Mesothelial cell of epicardium (in vitro differentiated cells): ENCODE measurements at places on chromosomes 12 and 14.

- DNase-seq = no peak
Measured at GRCh38 chr12:92641291-92641690, 61.5 kb upstream of the PLEKHG7 start.

- DNase-seq = no peak
Measured at GRCh38 chr14:104054222-104054905, 31.1 kb upstream of the ASPG start.

DNA sequence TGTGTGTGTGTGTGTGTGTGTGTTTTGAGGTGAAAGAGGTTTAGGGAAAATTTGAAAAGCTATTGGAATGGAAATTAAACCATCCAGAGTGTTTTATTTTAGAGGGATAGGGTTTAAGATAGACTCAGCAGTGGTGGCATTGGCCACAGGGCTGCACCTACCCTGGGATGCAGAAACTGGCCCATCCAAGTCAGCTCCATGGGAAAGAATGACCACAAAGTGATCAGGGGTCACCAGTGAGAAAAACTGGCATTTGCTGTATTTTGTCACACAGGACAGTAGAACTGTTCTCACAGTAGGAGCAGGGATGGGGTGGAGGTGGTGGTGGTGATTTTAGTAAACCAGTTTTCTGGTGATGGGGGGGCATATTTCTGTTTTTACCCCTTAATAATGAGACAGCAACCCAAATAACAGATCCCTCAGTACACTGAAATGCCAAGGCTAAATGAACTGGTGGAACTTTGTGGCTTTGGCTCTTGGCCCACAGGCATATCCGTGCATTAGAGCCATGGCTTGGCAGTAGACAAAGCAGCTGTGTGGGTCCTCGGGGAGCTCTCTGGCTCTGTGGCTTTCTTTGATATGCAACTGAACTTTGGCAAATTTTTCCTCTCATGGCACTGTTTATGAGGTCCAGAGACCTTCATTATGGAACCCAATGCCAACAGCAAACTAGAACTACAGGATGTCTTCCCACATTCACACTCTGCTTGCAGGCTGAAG, 348.3 kb downstream of the ZFP36L1 start:
- no peak for DNase-seq

- DNase-seq = no peak
Measured at GRCh38 chr12:29582677-29583272, 85.3 kb upstream of the OVCH1 start.

DNA sequence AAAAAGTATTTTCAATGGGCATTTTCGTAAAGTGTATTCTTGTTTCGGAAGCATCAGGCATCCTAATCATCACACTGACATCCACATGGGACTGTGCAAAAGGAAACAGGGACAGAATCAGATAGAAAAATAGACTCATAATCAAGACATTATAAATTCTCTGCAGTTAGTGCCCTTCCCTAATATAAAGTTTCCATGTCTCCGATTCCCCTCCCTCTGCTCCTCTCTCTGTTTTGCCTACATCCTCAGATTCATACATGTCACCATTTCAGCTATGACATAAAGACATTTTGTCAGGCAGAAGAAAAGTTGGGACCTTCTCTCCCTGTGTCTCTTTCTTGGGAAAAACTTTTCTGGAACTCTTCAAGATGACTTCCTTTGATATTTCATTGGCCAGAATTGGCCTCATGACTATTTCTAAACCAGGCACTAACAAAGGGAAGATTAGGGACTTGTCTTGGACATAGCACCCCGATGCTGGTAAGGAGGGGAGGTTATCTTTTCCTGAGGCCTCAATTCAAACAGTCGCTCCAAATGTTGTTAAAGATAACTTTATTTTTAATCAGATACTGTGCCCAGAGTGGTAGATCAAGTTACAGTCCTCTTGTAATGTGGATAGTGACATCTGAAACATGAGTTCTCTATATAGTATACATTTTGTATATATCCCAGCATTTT, 212.1 kb upstream of the BTG1 start:
- no peak for DNase-seq

GRCh38 chr12:131367983-131368667, 342.8 kb upstream of the SFSWAP start:
- DNase-seq = no peak

DNA sequence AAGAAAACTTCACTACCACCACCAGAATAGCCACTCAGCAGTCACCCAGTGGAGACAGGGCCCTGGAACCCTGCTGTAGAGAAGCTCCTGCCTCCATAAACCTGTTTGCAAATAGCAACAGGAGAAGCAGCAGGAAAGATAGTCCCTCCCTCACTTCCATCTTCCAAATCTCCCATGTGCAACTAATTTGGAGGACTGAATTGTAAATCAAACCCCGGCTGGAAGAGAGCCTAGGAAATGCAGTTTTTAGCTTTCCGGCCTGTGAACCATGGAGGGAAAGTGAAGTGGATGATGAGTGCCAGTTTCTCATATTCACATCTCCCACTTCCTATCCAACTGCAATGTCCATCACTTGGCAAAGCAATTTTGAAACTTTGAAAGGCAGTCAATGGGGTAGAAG, 167.2 kb upstream of the FRMD6 start:
- DNase-seq = no peak

DNA sequence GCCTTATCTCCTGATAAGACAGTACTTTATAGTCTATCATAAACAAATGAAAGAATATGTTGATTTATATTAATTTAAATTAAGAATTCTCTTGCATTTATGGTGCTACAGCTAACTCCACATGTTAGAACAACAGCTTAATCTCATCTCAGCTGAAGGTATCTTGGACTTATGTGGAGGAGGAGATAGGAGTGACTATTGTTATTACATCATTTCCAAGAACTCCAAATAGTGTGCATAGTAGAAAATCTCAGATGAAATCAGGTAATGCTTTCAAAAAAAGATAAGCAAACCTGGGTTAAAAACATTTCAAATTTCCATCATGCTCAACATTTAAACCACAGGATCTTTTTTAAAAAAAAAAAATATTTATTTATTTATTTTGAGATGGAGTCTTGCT, 31.3 kb upstream of the ISM2 start:
- DNase-seq = no peak

GRCh38 chr14:101972126-101972866, 7.9 kb downstream of the DYNC1H1 start:
- DNase-seq = no peak

GRCh38 chr12:7857971-7858370, 14.7 kb downstream of the SLC2A14 start:
- DNase-seq = no peak

DNA sequence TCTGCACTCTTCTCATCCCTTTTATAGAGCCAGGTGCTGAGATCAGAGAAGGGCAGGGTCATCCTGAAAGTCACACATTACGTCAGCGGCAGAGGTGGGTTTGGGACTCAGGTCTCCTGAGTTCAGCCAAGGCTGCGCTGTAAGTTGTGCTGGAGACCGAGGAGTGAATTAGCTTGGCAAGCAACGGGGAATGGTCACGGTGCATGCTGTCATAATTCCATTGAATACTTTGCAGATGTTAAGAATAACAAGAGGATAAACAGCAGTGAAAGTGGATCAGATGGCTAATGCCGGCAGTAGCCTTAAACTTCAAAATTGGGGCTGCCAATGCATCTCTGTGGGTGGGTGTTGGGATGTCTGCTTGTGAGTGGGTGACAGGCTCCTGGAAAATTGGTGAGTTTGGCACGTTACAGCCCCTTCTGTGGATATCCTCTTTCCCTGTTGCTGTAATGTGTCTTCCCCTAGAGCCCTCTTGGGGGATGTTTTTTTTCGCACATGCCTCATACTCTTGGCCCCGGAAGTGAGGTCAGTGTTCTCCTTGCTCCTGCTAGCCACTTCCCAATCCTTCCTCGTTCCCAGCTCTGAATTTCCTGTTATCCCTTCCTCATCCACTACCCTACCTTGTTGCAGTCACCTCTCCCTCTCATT, 287.1 kb upstream of the SRRM4 start:
- no peak for DNase-seq

DNA sequence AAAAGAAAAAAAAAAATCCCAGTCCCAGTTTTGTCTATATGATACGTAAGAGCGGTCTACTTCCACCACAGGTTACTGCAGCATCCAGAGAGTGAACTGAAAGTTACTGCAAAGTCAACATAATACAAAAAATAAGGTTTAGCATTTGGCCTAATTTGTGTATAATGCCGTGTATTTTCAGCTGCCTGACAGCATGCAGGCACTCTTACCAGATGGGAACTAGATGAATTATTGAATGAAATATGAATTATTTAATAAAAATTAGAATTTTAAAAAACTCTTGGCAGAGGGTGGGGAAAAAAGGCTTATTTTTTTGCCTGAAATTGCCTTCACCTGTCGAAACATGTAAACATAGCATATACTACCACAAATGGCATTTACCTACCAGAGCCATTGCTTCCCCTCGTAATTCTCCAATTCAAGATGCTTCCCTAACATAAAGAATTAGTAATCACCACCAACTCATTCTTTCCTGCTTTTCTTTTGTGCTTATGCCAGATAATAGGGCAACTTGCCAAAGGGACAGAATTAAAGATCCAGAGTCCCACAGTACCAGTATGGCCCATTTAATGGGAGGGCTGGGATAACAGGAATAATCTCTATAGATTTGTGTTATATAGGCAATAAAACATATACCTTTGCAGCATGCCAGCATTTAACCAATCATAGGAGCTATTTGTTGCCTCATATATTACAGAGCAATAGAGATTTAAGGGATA, 31.1 kb downstream of the ATF7 start:
- DNase-seq = no peak

GRCh38 chr12:88833641-88834116, 253.4 kb upstream of the KITLG start:
- DNase-seq = no peak

GRCh38 chr12:114812858-114813761, 129.1 kb upstream of the TBX3 start:
- DNase-seq = peak; percentile 48

DNA sequence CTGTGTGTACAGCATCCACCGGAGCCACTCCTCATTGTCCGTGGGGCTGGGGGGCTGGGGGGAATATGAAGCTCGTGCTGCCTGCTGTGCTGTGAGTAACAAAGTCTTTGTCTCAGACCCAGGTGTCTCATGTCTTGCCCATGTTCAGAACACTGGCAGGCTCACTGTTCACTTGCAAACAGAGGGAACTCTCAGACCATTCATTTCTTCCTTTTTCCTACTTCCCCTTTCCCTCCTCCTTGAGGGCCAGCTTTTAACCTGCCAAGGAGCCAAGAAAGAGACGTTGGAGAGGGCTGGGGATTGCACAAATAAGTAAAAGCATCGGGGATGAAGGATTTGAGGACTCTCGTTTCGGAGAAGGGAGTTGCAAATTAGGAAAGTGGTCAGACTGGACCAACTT, 21.6 kb downstream of the GPR132 start:
- DNase-seq = no peak

DNA sequence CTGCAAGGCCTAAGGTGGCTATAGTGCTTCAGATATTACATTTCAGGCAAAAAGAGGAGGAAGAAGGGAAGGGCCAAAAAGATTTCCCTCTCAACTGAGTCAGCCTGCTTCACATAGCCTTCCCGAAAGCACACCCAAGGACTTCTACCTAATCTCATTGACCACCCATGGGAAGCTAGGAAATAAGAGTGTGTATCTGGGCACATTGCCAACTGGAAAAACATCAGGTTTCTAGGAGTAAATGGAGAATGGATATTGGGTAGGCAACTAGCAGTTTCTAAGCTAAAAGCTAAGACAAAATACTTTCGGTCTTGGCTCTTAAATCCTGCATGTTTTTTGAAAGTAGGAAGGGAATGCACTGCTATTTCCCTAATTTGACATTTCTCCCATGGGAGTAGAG, 221.7 kb upstream of the GRIP1 start:
- DNase-seq = no peak

GRCh38 chr14:52919971-52920370, 30.9 kb downstream of the FERMT2 start:
- no peak for DNase-seq

DNA sequence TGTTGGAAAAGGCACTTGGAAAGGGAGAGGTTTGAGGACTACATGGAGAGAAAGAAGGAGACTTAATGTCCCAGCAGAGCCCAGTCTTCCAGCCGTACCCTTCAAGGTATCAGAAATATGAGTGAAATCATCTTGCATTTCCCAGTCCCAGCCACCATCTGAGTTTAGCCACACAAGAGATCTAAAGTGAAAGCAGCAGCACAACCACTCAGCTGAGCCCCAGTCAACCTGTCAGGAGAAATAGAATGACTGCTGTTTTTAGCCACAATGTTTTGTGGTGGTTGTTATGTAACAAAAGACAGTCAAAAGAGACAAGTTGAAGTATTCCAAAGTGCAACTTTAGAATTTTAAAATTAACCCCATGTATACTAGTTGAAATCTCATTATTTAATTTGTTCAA, 28.0 kb downstream of the DERA start:
- no peak for DNase-seq

GRCh38 chr12:18261273-18261672, at the start of gene PIK3C2G:
Gene PIK3C2G (plus strand): TSS chr12:18261518. CDS start chr12:18282082, 20,564 bp downstream.
- no peak for DNase-seq

DNA sequence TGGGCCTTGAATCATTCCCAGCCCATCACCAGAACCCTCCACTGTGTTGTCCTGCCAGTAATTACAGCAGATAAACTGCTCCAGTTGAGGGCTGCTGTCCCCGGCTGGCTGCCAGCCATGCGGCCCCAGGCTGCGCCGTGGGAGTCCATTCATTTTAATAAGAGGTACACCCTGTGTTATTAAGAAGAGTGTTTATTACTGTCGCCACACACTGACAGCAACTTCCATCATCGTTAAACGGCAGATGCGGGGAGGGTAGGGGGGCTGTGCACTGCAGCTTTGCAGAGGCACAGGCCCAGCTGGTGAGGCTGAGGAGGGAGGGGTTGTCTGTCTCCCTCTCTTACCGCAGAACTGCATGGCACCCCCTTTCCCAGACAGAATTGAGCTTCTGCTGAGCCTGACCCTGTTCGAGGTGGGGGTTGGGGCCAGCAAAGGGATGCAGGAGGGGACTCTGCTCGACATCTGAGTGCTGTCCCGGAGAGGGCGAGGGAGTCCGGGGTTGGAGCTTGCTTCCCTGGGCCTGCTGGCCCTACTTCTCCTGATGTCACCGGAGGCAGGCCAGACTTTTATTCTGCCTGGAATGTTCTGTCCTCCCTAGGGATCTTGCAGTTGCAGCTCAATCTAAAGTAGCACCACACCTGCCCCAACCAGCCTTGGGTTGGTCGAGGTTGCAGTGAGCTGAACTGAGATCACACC, 33.8 kb upstream of the GPATCH2L start:
- DNase-seq = peak; percentile 42
